CD4-positive, alpha-beta T cell treated with Interleukin-1 beta for 1 hour (primary cell): ENCODE measurements at places on chromosomes 6 and 20.

DNA sequence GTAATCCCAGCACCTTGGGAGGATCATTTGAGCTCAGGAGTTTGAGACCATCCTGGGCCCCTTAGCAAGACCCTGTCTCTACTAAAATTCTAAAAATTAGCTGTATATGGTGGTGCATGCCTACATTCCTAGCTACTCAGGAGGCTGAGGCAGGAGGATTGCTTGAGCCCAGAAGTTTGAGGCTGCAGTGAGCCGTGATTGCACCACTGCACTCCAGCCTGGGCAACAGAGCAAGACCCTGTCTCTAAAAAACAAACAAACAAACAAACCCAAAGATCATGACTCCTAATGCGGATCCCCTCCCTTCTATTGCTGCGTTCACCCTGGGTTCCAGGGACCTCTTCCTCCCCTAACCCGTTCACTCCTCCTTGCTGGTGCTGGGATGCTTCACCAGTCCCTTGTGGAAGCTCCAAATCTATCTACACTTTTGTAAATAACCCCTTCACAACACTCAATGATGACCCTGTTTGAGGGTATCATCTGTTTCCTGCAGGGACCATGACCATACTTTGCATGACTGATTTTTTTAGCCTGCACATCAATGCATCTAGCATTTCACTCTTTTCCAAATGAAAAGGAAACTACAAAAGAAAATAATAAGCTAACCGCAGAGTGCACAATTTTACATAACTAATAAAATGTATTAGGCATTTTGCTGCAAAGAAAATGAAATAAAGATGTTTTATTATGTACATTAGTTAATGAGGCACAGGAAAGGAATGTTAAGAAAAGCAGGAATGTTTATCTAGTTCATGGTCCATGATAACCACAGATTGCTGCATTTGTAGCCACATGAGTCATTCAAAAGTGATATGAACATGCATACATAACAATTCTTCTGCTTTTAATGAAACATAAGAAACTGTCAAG lies 30.5 kb upstream of the IPCEF1 start:
- no peak for DNase-seq

DNA sequence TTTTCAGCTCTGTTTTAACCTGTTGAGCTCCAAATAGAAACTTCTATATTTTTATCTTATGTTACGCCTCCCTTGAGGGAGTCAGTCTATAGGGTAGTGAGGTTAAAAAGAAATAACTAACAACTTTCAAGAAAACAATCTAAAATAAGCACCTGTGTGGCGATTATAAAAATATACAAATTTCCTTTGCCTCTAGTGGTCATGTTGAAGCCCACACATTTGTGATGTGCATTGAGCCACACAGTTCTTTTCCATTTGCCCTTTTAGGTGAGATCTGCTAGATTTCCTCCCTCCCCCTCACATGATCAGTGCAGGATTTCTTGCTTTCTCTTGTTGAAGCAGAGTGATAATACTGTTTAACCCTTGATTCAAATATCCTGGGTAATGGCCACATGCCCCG lies 84.2 kb downstream of the MYB start:
- no peak for DNase-seq

DNA sequence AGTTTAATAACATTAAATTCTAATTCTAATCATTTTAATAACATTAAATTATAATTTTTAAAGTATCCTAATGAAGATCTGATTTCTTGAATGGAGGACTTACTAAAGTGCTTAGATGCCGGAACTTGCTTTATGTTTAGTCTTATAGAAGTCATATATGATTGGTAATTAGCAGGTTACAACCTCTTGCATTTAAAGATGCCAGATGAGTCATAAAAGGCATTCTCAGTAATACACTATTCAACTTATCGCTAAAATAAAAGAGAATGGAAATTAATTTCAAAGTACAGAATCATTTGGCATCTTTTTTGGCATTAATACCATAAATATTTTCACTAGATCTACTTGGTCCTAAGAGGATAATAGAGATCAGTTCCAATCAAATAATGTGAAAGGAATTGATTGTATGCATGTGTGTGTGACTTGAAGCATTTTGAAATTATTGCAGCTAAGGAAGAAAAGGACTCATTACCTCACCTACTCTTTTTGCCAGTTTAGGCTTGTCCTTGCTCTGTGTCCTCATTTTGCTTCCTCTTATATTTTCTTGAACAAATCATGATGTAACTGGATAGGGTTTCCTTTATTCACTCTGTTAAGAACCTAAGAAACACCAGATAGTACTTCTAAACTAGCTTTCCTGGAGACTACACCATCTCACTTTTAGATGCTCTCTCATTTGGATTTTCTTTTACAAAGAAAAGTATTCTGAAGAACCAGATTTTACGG lies 2.7 kb downstream of the COL21A1 start:
- no peak for DNase-seq

- no peak for DNase-seq
These were observed 9.3 kb downstream of the ECT2L start for GRCh38 chr6:138805016-138805765.

GRCh38 chr6:11097476-11097875 lies 3.8 kb downstream of the SMIM13 start:
- DNase-seq, result no peak

GRCh38 chr6:35197196-35197595 lies 16.6 kb upstream of the SCUBE3 start:
- DNase-seq, result no peak

DNA sequence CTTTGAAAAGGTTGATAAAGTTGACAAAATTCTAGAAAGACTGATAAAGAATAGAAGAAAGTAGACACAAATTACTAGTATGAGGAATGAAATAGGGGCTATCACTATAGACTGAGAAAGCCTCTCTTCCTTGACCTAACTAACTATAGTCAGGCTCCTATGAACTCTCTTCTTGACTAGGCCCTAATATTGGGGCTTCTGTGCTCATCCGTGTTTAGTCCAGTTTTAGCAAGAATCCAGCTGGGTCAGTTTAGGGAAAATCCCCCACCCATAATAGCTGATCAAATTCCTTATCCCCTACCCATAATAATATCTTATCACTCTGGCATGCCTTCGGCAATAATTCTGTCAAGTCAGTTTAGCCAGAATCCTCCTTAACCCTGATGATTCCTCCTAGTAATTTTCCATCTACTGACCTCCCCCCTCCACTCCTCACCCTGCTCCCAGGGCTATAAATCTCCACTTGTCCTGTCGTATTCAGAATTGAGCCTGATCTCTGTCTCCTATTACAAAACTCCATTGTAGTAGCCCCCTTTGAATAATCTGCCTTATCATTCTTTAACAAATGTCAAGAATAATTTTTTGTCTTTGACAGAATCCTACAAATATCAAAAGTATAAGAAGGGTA lies 138.1 kb downstream of the TFAP2A start:
- DNase-seq, result no peak

GRCh38 chr6:155328074-155328538 lies 13.8 kb upstream of the TFB1M start:
- DNase-seq, result no peak

- DNase-seq, result peak; percentile 9
These were observed 52.7 kb upstream of the PTGIS start for GRCh38 chr20:49620364-49621240.

GRCh38 chr6:116764961-116765841 lies at the start of gene FAM162B:
Gene FAM162B (minus strand): TSS chr6:116765719. CDS start chr6:116765576, 143 bp downstream.
- no peak for DNase-seq

GRCh38 chr6:143449714-143450452 lies 612 bp downstream of the ADAT2 start:
- DNase-seq, result peak; percentile 75

DNA sequence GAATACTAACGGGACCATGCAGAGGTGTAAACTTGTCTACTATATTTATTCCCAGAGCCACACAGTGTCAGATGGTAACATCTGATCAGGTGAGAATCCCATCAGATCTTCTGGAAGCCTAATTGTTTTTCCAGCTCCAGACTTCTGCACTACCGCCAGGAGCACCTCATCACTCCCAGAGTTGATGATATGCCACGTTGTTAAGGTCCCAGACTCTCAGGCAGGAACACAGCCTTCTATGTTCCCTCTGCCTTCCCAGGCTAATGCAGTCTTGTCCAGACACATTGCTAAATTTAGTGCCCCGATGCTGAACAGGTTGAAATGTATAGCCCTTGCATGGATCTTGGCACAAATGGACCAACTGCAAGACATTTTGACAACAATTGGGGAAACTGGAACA lies 86.2 kb downstream of the PROKR2 start:
- no peak for DNase-seq

- DNase-seq, result no peak
These were observed 103.8 kb downstream of the TMEM242 start for GRCh38 chr6:157219201-157220200.

GRCh38 chr6:168244961-168245551 lies 74.5 kb downstream of the DACT2 start:
- DNase-seq, result no peak
